ENCODE measurements at places on chromosomes 5 and 9.

DNA sequence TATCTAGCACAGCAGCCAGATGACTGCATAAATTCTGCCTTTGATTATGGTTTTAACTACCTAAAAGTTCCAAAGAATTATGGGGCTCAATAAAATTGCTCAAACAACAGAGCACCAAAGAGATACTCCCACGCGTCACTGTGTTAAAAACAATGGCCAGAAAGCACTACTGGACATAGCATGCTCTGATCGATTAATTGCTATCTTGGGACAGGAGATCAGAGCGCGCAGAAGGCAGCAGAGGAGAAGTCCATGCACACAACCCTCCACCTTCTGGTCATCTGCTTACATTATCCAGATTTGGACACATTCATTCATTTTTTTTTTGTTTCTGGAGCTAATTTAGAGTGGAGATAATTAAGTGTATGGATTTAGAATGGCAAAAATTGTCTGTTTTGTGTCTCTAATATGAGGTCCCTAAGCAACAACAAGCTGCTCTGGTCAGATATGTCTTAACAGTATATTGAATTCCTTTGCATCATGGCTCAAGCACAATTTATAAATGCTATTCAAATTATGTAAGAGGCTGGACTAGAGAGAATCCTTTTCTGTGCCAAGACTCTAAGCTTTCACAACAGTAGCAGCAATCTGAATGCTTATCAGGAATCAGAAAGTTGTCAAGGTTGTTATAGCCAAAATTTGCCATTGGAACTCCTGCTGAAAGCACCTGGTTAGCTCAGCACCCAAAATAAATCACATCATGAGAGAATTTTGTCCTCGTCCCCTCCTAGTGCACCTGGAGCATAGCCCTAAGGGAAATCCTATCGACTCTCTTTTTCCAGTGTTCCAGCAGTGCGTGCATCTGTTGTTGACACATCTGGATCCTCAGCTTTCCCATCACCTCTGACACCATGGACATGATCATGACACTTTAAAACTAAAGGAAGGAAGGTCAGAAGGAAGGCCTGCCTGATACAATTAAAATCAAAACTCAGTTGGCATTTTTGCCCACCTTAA, 98.6 kb upstream of the HMHB1 start:
- DNase-seq, result no peak

GRCh38 chr5:138926688-138927448, 51.7 kb upstream of the LRRTM2 start:
- DNase-seq, result no peak

DNA sequence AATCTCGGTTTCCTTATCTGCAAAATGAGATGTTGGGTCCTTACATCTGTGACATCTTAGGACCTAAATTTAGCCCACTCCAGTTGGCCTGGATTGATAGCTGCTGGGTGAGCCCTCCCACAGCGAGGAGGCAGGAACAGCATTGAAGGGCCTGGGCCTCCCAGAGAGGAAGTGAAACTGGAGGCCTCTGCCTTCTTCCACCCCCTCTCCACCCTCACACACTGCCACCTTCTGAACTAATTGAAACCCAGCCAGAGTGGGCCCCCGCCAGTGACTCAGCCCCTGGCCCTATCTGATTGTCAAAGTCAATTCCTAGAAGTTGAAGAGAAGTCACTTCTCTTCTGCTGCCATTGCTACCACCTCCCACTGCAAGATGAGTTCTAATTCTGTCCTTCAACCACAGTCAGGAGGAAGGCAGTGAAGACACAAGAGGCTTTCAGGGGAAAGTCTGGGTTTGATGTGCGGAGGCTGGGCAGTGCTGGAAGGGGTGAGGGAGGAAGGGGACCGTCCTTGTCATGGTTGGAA, 55.2 kb upstream of the NEK6 start:
- peak; percentile 79 for DNase-seq

DNA sequence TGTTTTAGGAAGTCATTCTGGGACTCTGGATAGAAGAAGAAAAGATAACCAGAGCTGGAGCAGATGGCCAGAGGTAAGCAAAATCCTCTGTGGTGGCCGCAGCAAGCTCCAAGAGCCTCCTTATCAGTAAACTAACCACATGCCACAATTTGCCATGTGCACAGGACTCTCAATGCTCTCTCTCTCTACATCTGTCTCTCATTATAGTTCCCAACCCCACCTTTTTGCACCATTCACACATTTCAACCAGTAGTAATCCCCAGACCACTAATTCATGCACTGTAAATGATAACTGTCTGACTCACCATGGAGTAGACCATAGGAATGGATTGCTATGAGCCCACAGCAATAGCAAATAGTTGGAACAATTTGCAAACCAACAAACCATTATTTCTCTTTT, 526.1 kb downstream of the TLR4 start:
- no peak for DNase-seq

DNA sequence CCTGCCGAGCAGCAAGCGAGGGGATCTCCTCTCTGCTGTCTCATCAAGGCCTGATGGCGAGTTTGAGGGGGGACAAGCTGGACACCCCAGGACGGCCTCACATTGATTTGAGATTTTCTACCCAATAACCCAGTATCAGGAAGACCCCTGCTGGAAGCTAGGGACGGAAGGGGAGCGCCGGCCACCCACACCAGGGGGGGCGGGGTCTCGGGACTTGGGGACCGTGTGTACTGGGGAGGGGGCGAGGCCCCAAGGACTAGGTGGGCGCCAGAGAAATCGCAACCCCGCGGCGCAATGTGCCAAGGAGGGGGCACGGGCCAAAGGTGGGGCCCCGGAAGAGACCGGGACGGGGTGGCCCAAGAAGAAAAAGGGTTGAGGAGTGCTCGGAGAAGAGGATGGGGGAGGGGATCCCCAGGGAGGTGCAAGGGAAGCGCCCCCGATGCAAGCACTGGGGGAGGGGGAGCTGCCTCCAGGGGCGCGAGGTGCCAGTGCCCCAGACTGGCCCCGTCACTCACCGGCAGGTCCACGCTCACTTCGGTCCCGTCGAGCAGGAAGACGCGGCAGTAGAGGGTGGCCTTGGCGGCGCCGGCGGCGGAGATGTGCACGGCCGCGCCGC, 1.1 kb downstream of the EPB41L4B start:
- no peak for DNase-seq

DNA sequence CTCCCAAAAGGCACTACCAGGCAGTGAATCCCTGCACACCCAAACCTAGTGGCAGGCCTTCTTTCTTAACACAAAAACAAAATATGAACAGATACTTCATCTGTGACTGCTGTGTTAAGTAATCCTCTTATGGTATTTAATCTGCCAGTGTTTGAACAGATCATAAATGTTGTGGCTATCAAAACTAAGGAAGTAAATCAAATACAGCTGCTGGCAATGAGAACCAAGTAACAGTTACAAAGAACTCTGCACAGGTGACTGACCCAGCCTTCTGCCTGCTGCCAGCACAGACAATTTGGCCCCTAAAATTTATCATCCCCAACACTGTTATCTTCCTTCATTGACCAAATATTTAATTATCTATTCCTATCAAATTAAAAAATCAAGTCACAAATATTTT, 78.0 kb downstream of the GNAQ start:
- DNase-seq, result no peak

GRCh38 chr5:164097749-164098148, 592.3 kb downstream of the MAT2B start:
- no peak for DNase-seq

DNA sequence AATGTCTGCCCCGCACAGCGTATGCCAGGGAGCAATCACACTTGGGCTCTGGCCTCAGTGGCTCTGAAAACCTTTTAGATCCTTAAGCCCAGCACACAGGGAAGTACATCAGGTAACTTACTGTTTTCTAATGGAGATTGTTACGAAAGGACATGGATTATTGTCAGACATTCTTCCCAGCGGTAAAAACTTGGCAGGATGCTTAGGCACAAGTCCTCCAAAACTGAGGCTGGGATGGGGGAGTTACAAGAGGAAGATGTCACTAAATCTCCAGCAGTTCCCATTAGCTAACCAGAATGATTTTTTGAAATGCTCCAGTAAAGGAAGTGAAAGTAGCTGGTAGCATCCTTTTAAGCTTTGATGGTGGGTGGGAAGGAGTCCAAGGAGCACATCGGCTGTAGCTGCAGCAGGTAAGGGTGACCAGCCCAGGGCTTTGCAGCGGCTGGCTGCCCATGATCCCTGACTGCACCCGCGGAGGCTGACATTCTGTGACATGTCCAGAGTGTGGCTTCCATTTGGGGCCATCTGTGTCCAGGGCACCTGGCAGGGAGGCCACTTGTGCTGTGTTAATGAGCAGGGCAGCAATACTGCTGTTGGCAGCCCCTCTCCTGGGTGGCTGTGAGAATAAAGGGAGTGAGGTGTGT, 165.8 kb downstream of the GADD45G start:
- DNase-seq, result no peak
